ENCODE measurements at places on chromosomes 1 and 21.

- DNase-seq = no peak
Observed at GRCh38 chr1:223641523-223642039, 23.9 kb downstream of the CAPN8 start.

DNA sequence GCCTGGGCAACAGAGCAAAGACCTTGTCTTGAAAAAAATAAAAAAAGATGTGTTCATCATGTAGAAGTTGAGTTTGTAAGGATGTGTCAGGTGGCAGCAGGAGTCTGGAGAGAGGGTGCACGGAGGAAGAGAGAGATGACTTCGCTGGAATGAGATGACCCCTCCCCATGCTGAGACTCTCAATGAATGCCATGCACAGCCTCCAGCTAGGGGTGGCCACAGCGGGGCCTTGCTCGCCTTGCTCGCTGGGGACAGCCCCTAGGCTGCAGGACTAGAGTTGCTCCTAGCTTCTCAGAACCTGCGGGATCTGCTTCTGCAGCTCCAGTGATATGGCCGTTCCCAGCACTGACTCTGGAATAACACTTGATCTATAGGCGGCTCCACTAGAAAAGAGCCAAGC, 6.6 kb upstream of the C2CD2 start:
- no peak for DNase-seq

GRCh38 chr1:46611691-46612221, 4.9 kb downstream of the MOB3C start:
- no peak for DNase-seq

DNA sequence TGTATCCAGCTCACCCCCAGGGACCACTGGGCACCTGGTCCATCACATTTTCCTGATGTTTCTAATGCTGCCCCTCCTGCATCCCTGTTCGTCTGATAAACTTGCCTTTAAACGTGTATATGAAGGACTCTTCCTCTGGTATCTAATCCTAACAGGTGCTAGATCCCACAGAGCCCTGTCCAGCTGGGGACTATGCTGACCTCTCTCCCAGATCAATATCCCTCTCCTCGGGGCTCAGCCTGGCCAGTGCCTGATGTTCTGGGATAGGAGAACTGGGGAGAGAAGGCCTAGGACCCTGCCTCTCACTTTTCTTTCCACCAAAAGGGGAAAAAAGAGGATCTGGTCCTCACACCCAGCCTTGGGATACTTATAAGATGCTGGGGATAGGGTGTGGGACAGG, 1.4 kb upstream of the SLC5A9 start:
- DNase-seq = no peak

DNA sequence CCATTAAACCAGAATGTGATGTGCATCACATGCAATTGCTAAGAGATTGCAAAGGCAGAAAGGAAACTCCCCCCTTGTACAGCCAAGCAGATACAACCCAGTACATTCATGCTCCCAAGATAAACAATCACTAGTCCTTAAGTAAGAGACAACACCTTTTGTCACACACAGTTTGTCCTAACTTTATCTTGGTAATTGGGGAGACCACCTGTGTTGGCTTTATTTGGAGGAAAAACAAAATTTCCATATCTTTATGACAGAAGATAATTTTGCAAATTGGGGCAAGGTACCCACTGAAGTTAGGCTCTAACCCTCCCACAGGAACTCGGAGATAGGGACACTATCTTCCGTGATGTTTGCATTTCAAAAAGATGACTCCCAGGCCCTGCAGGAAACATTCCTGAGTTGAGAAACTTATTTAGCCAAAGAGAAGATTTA, 175.0 kb upstream of the TNR start:
- DNase-seq = no peak

DNA sequence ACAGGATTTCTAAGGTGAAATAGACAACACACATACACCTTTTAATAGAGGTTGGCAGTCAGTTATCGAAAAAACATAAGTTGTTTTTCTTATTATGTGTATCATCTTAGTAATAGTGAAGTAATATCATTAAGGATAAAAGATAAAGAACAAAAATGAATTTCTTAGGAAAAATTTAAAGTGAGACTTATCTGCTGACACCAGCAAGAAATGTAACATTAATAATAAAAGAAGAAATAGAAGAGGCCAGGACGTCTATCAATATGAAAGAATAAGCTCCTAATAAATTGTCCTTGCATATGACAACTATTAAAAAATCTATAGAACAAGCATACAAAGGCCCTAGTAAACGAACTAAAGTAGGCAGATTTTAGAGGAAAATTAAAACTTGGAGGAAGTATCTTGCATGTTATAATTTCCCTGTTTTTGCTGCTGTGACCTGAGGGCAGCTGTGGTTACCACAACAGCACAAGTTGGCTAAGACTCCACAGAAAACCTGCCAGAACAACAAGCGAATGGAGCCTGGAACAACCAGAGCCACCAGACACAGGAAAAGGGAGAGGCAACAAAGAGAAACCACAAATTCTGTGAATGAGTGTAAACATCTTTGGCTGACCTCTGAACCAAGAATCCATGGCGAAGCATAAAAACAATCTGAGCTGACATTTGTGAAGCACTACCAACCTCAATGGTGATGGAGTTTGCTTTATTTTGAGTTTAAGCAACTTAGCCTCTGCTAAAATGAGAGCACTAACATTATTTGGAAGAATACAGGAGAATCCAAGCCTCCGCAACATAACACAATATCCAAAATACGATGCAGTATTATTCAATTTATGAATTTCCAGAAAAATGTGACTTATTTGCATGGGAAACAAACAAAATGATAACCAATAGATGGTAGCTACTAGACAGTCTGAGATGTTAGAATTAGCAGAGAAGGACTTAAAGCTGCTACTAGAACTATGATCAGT, 207.5 kb downstream of the KCNT2 start:
- no peak for DNase-seq

DNA sequence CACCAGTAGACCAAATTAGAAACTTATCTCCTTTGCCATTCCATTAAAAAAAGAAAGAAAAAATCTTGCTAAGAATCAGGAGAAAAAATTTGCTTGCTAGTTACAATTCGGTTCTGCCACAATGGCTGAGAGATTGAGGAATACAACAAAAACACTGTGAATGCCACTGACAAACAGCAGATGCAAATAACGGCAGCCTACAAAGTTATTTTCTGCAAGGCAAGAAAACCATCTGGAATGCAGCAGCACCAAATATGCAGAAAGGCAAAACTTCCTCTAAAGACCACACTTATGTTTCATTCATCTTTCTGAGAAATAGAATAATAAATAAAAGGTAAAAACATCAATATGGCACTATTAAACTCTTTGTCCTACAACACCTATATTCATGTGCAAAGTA, 75.7 kb downstream of the ENAH start:
- DNase-seq = no peak
